ENCODE measurements at places on chromosomes 11 and 22.

DNA sequence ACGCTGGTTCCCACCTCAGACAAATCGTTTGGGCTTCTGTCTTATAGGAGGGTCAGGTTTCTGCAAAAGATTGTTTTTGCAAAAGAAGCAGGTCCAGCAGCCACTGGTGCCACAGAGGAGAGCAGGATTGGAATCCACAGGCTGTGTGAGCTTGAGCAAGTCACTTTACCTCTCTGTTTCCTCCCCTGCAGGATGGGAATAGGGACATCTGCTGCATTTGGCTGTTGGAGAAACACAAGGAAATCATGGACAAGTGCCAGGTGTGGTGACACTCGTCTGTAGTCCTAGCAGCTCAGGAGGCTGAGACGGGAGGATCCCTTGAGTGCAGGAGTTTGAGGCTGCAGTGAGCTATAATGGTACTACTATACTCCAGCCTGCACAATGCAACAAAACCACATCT lies 422.6 kb downstream of the MN1 start:
- DNase-seq = no peak

DNA sequence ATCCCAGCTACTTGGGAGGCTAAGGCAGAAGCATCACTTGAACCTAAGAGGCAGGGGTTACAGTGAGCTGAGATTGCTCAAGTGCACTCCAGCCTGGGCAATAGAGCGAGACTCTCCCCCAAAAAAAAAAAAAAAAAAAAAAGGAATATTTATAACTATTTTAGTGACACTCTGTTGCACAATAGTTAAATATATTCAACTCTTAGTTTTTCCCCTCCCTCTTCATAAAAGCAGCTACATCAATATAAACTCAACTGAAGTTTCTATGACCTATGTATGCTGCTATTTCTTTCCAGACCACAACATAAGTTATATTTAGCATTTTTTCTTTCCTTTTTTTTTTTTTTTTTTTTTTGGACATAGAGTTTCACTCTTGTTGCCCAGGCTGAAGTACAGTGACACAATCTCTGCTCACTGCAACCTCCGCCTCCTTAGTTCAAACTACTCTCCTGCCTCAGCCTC lies 19.2 kb downstream of the CELF1 start:
- no peak for DNase-seq

DNA sequence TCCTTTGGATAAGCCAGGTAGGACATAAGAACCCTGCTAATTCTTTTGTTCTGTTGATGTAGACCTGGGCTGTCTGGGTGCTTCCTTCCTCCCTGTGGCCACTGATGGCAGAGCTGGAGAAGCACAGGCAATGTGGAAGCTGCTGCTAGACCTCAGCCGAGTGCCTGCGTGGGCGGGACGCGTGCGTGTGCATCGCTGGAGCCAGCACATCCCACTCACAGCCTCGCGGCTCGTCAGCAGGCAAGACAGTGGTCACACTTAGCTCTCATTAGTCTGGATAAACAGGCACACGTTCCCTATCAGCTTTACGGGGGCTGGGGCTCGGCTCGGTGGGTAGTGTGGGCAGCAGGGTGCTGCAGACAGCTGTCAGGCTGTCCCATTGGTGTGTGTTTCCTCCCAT lies 155.7 kb downstream of the GRIK4 start:
- no peak for DNase-seq

DNA sequence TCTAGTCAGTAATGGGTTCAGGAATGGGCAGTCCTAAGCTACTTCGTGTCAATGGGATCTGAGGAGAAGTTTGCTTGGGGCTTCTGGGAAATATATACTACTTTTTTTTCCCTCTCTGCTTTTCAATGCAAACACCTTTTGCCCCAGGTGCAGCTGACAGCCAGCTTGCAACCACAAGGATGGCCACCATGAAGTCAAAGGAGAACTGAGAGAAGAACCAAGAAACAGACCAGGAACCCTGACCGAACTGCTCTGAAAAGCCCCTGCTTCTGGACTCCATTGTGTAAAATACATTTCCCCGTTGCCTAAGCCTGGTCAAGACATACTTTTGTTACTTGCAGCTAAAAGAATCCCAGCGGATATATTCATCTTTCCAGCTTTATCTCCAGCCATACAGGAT lies 20.1 kb upstream of the CD44 start:
- DNase-seq = no peak

All from nucleus accumbens (tissue), 56 donors.